ENCODE measurements at places on chromosomes 5 and 9.

DNA sequence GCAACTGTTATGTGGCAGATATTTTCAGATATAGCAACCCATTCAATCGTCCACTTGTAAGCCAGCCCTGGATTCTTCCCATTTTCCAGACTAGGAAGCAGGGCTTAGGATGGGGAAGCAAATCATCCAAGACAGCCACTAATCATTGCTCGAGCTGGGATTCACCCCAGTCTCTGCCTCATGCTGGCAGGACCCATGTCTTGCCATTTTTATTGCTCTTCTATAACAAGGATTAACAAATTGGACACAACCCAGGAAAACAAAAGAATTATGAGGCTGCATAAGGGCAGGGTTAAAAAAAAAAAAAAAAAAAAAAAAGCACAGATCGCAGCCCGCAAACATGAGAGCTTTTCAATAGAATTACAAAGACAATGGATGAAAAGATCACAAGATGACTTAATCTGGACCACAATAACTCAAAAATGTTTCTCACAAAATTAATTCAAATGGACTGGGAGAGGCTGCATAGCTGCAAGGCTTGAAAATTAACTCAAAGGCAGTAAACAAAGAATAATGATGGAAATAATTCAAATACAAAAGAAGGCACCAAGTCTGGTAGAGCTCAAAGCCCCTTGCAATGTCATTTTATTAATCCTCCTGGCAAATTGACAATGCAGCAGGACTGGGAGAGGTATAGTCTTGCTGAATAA lies 40.7 kb downstream of the ASTN2 start:
- DNase-seq: no peak

DNA sequence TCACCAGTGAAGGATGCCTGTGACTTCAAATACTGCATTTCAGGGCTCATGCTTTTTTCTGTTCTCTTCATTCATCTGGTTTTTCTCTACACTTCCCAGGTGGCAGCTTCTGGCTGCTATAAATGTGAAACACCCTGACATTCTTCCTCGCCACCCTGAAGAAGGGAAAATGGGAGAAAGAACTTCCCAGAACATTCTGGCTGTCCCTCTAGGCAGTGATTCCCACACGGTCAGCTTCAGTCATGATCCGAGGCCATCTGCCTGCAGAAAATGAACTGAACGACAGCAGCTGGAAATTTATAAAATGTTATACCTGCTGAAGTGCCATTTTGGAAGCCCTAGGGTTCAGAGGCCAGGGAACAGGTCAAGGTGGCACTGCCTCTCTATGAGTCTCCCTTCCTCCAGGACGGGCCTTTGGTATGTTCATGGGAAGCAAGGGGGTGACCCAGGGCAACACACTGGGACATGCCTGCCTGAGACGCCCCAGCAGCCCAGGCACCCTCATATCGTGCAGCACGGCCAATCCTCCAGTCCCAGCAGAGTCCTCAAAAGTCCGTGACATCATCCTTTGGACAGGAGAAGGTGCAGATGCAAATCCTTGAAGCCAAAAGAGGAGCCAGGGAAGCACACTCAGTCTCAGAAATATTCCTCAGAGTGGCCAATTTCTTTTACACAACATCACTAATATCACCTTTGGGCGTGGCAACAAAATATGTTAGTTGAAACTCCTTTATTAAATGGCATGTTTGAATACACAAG lies 107.1 kb downstream of the SEMA5A start:
- no peak for DNase-seq

DNA sequence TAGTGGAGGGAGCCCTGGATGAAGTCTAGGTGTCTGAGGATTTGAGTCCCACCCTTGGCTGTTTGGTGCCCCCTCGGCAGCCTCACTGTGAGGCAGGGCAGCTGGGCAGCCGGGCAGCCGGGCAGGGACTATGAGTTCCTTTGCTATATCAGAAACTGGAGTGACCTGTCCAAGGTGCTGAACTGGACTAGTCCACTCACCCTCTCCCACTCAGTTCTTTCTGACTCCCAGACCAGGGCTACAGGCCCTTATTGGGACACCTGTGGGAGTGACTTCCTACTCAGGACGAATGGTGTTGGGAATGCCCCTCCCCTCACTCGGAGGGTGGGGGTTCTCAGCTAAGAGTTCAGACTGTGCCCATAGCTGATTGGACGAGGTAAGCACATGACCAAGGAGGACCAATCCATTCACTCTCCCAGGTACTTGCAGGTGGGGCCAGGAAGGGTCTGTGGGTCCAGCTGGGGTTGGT lies 34.1 kb upstream of the RAPGEF1 start:
- DNase-seq: no peak

GRCh38 chr5:169272111-169272510 lies 28.8 kb downstream of the SLIT3 start:
- DNase-seq: no peak

DNA sequence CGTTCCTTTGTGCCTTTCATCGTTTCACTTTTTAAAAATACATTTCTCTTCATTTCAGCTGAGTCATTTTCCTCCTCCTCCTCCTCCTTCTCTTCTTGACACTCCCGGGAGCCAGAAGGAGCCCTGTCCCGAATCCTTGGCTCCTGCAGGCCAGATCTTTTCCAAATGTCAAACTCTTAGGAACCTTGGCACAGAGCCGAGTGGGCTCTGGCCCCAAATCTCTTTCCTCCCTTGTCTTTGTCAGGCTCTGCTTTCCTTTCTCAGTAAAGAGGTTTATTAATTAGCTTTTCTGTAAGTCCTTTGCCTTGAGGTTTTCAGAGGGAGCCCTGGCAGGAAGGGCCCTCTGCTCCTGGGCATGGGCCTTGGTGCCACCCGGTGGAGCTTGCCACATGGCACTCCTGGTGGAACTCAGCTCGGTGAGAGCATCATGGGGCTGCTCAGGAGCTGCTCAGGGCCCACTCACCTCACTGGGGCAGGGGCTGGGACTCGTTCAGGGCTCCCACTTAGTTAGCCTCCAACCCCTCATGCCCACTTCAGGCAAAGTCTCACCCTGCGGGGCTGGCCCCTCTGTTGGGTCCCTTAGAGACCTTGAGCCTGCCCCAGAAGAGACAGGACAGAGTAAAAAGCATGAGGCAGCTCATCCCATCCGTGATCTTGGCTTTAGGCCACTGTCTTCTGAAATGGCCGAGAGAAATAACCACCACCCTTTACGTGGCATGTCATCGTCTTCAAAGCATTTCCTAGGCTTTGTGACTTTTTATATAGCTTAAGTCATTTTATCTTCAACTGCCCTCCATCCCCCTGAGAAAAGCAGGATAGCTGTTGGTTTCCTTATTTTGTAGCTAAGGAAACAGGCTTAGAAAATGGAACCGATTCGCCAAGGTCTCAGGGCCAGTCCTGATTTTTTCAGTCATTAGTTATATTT lies 17.1 kb downstream of the STC2 start:
- DNase-seq: no peak

GRCh38 chr9:3508078-3508431 lies 17.7 kb downstream of the RFX3 start:
- no peak for DNase-seq

GRCh38 chr5:147530530-147531389 lies 20.9 kb upstream of the DPYSL3 start:
- DNase-seq: no peak

DNA sequence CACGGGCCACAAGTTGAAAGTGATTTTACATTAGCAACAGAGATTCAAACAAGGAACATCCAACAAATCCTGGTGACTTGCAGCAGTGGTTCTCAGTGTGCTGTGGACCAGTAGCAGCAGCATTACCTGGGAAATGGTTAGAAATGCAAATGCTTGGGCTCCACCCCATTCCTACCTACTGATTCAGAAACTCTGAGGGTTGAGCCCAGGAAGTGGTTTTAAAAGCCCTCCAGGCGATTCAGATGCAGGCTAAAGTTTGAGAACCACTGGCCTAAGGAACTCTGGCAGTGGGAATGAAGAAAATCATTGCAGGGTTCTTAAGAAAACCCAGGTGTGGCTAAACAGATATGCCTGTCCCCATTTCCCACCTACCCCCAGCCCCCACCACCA lies 398.8 kb downstream of the ENC1 start:
- DNase-seq: no peak

- DNase-seq: no peak
Measured at GRCh38 chr5:149904293-149904886, 40.2 kb downstream of the PDE6A start.

GRCh38 chr9:122827761-122828093 lies 661 bp downstream of the PDCL start:
- DNase-seq: no peak

DNA sequence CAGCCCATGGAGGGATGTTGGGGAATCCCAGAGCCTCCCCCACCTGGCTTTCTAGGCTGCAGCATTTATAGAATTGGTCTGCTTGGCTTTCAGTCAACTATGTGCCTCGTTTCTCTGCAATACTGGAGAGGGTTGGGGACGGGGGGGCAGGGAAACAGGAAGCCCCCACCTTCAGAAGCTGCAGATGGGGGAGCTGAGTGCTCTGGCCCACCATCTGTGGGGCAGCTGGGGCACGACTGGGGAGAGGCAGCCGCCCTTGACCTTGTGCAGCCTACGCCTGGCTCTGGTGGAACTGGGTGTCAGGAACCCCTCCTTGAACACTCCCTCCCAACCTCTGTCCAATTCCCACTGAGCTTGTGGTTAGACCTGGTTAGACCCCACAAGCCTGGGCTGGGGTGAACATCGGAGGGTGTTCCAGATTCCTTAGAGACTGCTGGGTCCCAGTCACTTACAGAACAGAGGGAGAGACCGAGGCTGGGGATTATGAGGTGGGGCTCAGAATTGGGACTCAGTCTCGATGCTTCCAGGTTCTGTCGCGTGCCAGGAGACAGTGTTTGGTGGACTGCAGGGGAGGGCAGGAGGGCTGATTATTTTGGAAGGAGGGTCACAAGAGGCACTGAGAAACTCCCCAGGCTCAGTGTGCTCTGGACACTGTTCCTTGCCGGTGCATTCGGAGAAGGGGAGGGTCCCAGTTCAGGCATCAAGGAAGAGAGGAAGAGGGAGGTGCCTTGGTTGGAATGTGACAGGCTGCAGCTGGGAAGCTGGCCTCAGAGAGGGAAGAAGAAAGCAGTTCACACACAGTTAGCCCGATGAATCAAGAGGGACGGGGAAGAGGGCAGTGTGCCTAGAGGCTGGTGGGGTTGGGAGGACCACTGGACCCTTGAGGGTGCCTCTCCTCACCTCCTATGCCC lies 25.6 kb downstream of the COL27A1 start:
- DNase-seq: no peak

GRCh38 chr9:104740621-104741020 lies 6.9 kb upstream of the NIPSNAP3A start:
- DNase-seq: no peak

DNA sequence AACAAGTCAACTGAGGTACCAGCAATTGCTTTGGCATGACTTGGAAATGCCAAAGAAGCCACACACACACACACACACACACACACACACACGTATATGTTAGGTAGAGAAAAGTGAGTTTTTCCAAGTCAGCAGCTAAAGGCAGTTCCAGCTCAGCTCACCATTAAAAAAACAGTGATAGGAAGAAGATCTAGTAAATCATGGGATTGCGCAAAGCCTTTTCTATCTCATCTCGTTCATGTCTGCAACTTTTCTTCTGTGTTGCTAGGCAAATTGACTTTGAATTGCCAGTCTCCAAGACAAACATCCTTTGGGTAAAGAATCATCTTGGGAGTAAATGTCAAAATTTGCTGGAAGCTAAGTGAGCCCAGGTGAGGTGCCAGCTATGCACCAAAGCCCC lies 500.1 kb downstream of the ENC1 start:
- DNase-seq: no peak

DNA sequence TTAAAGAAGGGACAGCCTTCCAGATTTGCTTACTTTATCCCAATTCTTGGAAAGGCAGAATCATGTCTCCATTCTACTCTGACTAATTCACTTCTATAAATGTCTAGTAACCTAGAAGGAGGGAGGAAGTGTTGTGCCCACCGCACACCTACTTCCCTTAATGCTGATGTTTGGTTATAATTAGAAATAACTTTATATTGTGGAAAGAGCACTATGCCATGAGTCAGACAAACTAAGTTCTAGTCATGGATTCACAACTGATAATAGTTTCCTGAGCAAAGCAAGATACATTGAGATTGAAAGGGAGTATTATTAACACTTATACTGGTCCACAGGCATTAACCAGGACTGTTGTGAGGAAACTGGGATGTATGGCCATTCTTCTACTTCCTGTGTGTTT lies 345.9 kb upstream of the RPS23 start:
- no peak for DNase-seq

DNA sequence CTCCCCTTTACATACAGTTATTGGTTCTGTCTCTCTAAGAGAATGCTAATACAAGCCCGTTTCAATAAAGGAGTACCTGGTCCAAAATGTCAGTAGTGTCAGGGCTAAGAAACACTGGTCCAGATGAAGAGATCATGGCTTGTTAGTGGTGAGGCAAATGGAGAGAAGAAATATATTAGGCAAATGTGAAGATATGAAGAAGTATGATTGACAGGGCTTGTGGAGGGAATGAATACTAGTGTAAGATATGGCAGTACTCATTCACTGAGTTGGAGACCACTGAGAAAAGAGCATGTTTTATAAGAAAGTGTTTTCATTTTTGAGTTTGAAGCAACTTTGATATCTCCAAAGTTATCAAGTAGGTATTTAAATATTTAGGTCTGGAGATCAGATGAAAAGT lies 290.5 kb upstream of the MEF2C start:
- DNase-seq: no peak

DNA sequence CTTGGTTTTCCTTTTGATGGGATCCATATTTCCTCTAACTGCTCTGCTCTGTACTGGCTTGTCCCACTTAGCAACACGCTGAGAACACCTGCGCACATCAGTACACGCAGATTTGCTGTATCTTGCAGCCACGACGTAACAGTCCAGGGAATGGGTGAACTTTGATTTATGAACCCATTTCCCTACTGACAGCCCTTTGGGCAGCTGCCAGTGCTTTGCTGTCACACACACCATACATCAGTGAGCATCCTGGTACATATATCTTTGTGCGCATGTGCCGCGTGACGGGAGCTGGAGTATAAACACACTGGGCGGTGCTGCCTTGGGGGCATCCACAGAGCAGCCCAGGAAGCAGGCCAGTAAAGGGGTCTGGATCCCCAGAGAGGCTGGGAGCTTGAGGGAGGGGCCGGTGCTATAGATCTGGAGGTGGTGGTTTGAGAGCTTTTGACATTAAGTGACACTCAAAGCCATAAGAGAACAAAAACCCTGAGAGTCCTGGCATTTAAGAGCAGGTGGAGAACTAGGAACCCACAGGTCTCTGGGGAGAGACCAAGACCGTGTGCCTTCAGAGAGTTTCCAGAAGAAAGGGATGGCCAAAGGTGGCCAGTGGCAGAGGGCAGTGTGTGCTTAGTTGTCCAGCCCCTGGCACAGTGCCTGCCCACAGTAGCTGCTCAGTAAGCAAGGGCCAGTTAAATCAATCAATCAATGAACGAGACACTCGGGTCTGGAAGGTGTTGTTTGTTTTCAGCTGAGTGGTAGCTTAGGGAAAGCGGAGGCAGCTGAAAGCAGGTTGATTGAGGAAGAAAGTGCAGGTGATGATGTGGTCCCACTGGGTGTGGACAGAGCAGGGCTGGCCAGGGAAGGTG lies 53.7 kb downstream of the LMX1B start:
- DNase-seq: no peak

- no peak for DNase-seq
Measured at GRCh38 chr9:38362852-38363588, 29.5 kb upstream of the ALDH1B1 start.

DNA sequence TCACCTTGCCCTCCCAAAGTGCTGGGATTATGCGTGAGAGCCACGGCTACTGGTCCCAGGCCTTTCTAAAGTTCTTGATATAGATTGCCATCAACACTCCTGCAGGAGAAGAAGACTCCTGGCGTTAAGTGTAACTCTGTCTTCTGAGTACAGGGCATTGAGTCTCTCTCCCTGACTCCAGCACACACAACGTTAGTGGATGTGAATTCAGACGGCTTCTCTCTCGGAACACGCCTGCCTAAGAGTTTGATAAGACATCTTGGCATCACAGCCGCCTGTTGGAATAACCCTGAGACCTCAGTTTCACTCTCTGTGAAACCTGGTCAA lies 27.5 kb upstream of the PPARGC1B start:
- DNase-seq: no peak

Data from stimulated activated CD8-positive, alpha-beta memory T cell treated with anti-CD3 and anti-CD28 coated beads, Interleukin-7, amount 100 ng/mL, for 1 hour (primary cell).